ENCODE measurements at places on chromosomes 6 and 20. TPM values are rescaled to one million over a fixed set of nuclear protein-coding genes. Genes with fewer than 3 reads are reported as not detected.

RIPPLY2 gene
- not detected for total RNA-seq

TULP4 gene
- 25.5 TPM for total RNA-seq

PRICKLE4 gene
- total RNA-seq: not detected

KCNQ5 gene
- total RNA-seq: 12.3 TPM

MGME1 gene
- total RNA-seq: 30.2 TPM

BHLHE23 gene
- total RNA-seq: not detected

CENPQ gene
- total RNA-seq: 18.4 TPM

BCAS4 gene
- total RNA-seq: 23.7 TPM

TCP11 gene
- total RNA-seq: not detected

SPO11 gene
- not detected for total RNA-seq
